ENCODE measurements at places on chromosomes 11 and 22.

GRCh38 chr11:92384802-92385201 is 160.2 kb downstream of the FAT3 start:
- DNase-seq: no peak

- DNase-seq: no peak
Observed at GRCh38 chr22:38040953-38041759, 16.0 kb upstream of the PICK1 start.

DNA sequence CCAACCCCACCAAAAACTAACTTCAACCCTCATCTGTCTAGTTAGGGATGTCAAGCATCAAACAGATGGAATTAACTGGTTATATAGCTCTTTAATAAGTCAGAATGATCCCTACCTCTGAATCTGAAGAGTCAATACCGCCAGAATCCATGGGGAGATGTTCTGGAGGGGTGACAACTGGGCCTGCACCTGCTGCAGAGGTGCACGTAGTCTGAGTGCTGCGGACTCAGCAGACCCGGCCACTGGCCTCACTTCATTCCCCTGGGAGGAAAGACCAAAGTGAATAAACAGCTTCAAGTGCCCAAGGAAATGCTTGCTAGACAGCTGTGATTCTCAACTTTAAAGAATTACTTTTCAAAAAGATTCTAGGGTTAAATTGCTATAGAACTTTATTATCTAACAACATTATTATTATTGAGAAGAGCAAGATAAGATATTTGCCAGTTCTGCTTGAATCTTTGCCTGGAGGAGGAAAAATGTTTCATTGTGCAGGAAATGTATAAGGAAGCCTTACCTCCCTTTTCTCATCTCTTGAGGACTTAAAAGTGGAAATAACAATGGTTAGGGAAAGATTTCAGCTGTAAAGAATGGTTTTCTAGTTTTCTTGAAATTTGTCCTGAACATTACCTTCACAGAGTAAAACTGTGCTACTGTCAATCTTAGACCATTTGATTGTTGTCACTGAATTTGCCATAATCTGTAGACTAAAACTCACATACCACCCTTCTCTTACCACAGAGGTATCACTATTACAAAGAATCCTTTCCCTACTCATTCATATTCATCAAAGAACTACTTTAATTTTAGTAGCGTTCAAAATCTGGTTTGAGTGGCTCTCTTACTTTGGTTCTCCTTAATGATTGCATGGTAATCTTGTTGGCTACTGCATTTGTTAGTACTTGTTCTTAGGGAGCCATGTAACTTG is 4.2 kb downstream of the XBP1 start:
- no peak for DNase-seq

- DNase-seq: no peak
Observed at GRCh38 chr11:116925050-116925449, 87.6 kb upstream of the APOA1 start.

DNA sequence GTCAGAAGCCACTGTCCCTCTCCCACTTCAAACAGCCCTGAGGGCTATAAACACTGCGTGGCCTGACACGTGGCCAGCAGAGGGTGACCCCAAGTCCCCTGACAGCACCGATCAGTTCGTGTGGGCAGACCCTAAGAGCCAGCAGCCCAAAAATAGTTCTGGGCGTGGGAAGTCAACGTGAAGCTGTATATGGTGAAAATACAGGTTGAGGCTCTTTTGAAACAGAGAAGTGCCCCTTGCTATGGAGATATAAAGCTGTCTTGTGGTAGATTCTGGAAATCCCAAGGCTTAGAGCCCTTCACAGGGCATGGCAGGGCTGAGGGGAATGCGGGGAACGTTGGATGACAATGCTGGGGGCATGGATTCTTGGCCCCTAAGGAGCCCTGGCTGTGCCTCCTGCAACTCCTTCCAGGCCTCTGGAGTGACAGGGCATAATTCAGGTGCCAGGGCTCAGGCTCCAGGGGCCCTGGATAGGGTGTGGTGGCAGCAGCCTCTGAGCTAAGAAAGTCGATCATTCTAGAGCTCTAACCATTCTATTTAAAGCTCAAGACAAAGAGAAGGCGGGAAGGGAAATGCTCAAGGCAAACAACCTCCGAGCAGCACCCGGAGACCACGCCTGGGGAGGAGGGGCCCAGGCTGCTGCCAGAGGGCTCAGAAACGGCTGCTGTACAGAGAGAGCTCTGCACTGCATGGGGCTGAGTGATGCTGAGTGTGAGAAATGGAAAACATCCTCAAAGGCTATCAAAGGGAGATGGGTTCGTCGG is 60.4 kb upstream of the CD5 start:
- DNase-seq: no peak

- DNase-seq: no peak
Observed at GRCh38 chr22:37552524-37553163, 7.6 kb upstream of the CDC42EP1 start.

DNA sequence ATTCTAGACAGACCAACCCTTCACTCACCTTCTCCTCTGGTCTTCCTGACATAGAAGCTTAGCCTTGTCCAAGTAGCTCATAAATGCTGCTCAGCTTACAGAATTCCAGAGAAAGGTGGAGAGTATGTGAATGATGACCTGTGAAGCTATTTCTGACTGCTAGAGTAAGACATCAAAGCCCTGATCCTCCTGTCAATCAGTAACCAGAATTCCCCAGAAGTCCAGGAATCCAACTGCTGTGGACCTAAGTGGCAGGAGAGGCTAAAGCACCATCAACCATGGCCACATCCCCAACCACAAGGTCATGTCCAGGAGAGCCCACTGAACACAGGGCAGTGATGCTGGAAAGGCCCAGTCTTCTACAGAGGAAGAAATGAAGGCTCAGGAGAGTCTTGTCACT is 2.6 kb downstream of the OR51G2 start:
- DNase-seq: no peak

DNA sequence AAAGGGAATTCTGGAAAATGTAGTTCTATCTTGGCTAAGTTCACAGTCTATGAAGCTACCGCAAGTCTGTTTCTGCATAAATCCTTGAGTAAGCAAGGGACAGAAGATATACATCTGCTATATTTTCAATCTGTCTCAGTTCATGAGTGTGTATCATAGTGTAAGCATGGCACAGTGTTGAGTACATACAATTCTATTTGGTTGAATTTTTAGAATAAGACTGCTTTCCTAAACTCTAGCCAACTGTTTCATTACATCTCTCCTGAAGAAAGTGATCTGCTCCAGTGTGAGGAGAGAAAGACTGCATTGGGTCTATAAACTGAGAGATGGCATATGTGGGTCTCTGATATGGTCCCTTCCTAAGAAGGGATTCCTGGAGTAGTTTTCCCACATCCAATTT is 2.6 kb upstream of the CCDC81 start:
- no peak for DNase-seq
